ENCODE measurements at places on chromosomes 5 and 9.

DNA sequence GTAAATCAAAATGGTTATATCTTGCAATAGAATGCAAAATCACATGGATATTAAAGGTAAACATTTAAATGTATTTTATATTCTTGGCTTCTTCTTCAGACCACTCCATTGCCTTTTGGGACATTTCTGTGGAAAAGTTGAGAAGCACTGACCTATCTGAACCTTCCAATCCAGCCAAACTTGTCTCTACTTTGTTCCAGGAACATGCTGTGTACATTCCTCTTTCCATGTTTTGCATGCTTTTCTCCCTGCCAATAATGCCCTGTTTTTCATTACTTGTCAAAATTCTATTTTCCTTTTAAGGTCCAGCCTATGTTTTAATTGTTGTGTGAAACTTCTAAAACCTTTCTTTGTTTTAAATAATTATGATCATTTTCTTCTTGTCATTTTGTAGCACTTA is 28.3 kb downstream of the JAK2 start:
- peak; percentile 27 for DNase-seq

- DNase-seq, result peak; percentile 3
These were observed 154.0 kb downstream of the MCTP1 start for GRCh38 chr5:95130941-95131340.

GRCh38 chr5:115398719-115399118 is 102.3 kb upstream of the CCDC112 start:
- peak; percentile 95 for DNase-seq

DNA sequence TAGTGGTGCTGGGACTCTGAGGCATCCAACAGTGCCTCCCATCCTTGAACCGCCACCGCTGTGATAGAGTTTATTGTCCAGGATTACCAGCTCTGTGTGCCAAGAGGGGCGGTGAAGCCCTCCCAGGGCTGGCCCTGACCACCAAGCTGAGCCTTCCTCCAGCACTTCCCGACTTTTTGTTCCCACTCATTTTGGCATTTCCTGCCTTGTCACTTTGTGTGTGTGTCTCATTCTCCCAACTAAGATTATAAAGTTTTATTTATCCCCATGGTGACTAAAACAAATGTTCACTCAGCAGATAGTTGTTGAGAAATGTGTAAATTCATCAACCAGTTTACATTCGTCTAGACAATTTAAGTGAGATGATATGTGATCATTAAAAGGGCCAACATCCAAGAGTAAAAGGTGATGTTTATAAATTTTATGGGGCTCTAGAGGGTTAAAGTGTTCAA is 2.5 kb downstream of the F2R start:
- DNase-seq, result peak; percentile 24

DNA sequence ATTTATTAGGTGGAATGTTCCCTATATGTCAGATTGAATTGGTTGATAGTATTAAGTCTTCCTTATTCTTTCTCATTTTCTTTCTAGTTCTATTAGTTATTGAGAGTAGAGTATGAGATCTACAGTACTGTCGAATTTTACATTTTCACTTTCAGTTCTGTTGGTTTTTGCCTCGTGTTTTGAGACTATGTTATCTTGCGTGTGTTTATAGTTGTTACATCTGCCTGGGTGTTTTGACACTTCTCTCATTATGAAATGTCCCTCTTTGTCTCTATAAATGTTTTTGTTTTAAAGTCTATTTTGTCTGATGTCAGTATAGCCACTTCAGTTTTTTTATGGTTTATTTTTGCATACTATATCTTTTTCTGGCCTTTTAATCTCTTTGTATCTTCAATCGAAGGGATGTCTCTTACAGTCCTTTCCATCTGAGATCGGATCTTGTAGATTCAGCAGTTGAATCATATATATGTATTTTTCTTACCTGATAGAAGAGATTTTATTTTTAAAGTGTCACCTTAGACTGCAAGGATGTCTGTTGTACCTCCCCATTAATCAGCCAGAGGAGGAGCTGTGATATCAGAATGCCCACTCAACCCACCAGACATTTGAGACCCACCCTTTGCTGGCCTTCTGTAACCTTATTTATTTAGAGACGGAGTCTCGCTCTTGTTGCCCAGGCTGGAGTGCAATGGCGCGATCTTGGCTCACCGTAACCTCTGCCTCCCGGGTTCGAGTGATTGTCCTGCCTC is 20.7 kb downstream of the EHMT1 start:
- DNase-seq, result peak; percentile 23

DNA sequence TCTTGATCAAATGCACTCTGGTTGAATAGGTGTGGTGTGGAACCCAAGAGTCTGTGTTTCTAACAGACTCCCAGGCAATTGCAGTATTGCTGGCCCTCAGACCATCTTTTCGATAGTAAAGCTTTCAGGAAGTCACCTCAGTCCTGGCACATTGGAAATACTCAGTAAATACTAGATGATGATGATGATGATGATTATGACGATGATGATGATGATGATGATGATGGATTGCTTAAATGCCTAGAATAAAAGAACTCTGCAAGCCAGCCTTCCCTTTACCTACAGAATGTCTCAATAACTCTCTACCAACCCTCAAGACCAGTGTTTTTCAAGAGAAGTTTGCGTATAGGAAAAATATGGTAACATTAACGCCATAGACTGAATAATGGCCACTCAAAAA is 268.0 kb downstream of the DNAH5 start:
- DNase-seq, result no peak

Data from fibroblast of mammary gland (primary cell).